ENCODE measurements at places on chromosomes 2 and 18. TPM values are rescaled to one million over a fixed set of nuclear protein-coding genes. Genes with fewer than 3 reads are reported as not detected.

- DNase-seq, result no peak
These were observed 8.2 kb downstream of the SLC35F6 start for GRCh38 chr2:26772064-26773001.

GRCh38 chr2:68799140-68800026 is 64.8 kb downstream of the ARHGAP25 start:
- DNase-seq, result peak; percentile 75

- DNase-seq, result no peak
These were observed 174.3 kb downstream of the CPS1 start for GRCh38 chr2:210730672-210731071.

The RMC1 gene
- 32.9 TPM for total RNA-seq

The TRIM43 gene
- total RNA-seq, result not detected

Data from SK-MEL-5 (cell line).